Vagina (tissue), 2 donors: ENCODE measurements at places on chromosomes 4 and X. TPM values are rescaled to one million over a fixed set of nuclear protein-coding genes. Genes with fewer than 3 reads are reported as not detected.

DNA sequence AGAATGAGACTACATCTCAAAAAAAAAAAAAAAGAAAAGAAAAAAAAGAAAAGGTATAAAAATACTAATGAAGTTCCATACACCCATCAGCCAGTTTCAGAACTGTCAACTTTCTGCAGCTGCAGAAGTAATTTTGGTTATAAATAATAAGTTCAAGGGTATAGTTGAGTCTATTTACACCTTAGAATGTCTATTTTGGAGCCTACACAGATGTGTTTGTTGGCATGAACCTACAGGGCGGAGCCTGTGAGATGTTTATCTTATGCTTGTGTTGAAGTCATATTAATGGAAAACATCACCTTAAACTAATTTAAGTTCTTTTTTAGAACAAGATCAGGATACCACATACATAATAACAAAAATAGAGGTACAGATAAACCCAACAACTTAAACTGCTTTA is 85.8 kb downstream of the RAPGEF2 start:
- DNase-seq, result no peak

DNA sequence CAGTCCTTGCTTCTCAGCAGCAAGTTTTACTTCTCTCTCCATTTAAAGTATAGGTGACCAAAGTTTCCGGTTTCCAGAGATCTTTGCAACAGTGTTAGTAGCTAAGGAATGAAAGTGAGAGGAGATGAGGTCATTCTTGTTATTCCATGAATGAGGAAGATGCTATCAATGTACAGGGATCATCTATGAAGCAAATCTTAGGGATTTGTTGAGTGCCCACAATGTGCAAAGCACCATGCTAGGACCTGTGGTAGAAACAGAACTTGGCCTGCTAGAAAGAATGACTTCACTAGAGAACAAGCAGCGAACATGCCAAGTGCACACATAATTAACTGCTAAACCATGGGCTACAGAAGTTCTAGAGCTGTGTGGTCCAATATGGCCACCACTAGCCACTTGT is 112.5 kb downstream of the MID1 start:
- no peak for DNase-seq

DNA sequence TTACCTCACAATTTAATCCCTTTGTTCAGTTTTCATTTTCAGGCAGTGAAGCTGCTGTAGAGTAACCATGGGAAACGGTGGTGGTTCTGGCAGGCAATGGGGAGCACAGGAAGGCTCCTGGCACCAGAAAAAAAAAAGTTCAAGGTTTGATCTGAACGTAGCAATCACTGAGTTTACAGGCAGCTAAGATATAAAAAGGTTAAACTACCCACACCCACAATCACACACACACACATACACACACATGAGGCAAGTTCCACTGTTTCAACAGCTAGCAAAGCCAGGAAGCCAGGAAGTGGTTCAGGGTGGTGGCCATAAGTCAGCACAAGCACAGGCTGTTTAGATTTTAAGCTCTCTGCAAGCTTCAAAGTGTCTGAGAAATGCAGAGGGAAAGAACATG is at the start of gene SULT1B1:
TSS of gene SULT1B1 (minus strand) at position 166 of the 400 bp plus-strand sequence. CDS start 5,403 bp downstream, outside the sequence.
- no peak for DNase-seq

DNA sequence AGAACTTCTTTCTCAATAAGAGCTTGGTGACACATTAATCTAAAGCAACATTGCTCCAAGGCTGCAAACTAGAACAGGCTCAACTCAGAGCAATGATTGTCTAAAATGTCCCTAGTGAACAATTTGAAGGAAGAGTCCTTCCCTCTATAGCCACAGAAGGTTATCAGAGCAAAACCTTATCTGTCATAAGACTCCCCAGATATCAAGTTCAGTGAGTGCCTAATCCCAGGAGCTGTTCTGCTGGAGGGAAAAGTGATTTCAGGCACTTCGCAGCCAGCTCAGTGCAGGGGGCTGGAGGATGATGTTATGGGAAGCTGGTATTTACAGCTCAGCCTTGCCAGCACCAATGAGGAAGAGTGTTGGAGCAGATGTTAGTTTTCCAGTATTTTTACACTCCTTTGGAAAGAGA is 497.5 kb downstream of the INPP4B start:
- no peak for DNase-seq

DNA sequence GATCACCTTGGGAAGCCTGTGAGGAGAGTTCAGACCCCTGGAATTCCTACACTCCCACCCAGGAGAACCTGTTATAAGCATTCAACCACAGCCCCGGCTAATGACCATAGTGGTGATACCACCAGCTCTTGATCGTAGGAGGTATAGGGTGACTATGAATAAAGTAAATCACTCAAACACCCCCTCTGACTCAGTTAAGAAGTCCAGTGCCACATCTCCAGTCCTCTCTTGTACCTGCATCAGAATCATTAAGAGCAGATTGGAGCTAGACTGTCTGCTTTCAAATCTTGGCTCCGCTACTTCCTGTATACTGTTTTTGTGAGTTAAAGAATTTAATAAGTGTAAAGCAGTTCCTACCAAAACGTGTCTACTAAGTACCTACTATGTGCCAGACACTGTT is 565.1 kb upstream of the DIPK2B start:
- no peak for DNase-seq

DNA sequence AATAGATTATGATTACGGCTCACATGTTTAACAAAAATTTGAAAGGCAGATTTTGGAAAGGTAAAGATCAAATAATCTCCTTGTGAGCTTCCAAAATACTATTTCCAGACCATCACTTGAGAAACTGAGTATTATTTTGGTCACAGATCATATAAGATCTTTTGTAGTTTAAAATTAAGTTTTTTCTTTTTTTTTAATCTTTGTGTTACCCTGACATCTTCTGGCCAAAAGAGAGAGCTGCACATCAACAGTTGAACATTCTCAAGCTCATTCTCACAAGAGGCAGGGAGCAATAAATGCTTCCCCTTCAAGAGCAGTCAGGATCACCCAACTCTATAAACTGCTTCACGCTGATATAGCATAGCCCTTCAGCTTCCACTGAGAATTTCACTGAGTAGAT is 15.9 kb downstream of the TMEM192 start:
- DNase-seq, result no peak

PAK3 gene
- 2.9 TPM for total RNA-seq

- DNase-seq, result no peak
Observed at GRCh38 chrX:129544780-129545179, 4.7 kb downstream of the OCRL start.

DNA sequence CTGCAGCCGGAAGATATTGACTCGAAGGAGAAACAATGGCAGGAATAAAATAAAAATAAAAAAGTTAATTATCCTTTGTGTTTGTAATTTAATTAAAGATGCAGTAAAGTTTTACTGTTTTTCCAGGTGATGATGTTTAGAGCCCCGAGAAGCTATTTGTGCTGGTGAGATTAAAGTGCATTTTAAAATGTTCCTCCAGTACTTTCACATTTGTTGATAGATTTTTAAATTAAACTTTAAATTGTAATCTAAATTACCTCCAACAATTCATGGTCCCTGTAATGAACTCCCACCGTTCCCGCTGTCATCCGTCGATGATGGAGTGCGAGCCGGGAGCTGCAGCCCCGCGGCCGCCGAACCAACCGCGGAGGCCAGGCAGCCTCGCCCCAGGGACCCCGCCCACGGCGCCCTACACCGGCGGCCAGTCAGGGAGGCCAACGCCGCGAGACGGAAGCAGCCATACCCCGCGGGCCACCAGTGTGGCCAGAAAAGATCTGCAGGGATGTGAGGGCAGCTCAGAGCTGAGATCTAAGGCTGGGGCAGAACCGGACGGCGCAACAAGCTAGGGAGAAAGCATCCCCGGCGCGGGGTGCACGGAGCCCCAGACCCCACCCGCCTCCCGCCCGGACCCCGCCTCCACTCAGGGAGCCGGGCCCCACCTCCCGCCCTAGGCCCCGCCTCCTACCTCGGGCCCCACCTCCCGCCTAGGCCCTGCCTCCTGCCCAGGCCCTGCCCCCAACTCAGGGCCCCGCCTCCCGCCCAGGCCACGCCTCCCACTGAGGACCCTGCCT is 104.0 kb downstream of the FAM53A start:
- DNase-seq, result peak; percentile 92

GRCh38 chr4:48665555-48666186 is 114.4 kb downstream of the FRYL start:
- no peak for DNase-seq

DNA sequence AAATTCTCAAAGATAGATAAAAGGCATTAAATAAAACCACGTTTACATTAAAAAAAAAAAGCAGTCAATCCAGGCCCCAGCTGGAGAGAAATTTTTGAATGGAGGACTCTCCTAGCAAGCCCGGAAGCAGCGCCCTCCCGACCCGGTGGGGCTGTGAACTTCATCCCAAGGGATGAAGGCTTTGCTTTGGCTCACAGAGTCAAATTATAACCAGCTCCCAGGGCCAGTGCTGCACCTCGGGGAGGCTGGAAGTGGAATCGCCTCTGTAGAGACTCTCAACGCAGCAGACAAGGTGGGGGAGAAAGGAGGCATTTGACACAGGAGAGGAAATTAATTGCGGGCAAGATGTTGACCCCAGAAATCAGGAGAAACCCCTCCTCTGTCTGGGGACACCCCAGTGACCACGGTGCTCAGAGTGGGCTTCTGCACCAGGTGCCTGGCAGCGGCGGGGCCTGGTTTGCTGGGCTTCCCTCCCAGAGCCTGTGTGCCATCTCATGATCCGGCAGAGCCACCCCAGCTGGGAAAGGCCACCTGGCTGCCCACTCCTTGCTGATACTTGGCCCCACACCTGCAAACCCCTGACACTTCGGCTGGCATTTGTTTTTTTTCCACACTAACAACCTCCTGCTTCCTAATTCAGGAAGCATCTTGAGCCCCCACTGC is 71.7 kb downstream of the ABLIM2 start:
- no peak for DNase-seq

- DNase-seq, result no peak
Observed at GRCh38 chrX:49282647-49283011, 13.0 kb downstream of the PPP1R3F start.

FRMPD3 gene
- 0.74 TPM for total RNA-seq

GRID2 gene
- not detected for total RNA-seq

FDCSP gene
- not detected for total RNA-seq

DNA sequence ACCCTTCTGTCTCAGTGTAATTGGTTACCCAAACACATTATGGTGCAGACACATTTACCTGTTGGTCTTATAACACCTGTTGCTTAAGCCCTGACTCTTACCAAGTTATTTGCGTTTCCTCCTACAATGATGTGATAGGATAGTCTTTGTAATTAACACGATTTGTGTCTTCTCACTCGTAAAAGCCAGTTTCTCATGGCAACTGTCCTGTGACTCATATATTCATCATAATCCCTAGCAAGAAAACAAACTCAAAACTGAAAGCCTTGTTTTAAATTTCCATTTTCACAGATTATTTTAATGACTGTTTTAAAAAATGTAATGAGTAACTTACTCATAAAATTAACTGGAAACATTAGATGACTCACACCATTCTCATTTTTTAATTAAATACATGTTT is 495.2 kb downstream of the NLGN4X start:
- DNase-seq, result no peak

CCDC110 gene
- 1.2 TPM for total RNA-seq

- no peak for DNase-seq
Observed at GRCh38 chr4:90958256-90958895, 831.2 kb downstream of the CCSER1 start.

DNA sequence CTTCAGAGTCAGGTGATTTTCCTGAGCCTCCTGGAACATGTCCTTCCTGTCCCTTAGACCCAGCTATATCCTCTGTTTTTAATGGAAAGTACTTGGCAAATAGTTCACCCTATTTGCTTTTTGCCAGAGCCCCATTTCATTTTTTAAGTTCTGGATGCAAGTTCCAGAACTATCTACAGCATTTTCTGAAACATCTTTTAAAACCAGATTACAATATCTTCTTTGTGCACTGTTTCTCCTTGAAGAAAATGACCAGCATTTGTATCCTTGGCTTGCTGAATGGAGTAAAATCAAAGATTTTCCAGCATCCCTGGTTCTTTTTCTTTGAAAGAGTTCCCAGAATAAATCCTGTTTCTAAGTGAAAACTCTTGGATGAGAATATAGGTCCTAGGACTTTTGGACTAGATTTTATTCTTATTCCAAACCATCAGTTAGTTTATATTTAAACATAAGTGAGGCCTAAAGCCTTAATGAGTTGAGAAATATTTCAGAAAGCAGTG is 224.3 kb downstream of the ANK2 start:
- DNase-seq, result no peak
